RWPE1 (cell line): ENCODE measurements at places on chromosomes 7 and 10.

DNA sequence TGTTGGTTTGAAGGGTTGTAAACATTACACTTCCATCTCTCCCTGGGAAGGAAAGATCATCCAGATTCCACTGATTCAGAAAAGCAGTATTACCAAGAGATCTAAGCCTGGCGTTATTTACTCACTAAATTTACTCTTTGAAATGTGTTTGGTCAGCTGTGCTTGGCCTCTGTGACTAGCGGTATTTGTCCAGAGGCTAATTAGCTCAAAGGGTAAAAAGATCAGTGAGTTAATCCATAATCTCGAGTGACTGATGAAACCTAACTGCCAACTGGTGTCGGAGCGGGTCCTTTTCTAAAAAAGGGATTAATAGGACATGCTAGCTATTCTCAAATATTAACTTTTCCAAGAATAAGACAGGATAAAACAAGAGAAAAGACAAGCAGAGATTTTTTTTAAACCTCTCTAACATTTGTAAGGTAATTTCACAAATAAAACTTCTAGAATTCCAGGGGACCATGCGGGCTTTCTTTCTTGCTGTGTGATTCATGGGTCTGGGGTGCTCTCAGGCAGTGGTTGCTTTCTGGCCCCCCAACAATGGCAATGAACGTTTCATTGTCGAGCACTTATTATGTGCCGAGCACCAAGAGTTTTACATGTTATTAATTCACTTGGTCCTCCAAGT lies 247.3 kb upstream of the AOAH start:
- DNase-seq: no peak

- no peak for DNase-seq
These were observed 153.7 kb downstream of the SH2D4B start for GRCh38 chr10:80691441-80691840.

- no peak for DNase-seq
These were observed 305.4 kb downstream of the SDK1 start for GRCh38 chr7:3606436-3606835.

GRCh38 chr10:27470885-27471284 lies 33.2 kb upstream of the RAB18 start:
- no peak for DNase-seq

- DNase-seq: no peak
These were observed 97.6 kb downstream of the CCNY start for GRCh38 chr10:35433851-35434426.

- DNase-seq: no peak
These were observed 101.0 kb downstream of the GSAP start for GRCh38 chr7:77315182-77315591.

DNA sequence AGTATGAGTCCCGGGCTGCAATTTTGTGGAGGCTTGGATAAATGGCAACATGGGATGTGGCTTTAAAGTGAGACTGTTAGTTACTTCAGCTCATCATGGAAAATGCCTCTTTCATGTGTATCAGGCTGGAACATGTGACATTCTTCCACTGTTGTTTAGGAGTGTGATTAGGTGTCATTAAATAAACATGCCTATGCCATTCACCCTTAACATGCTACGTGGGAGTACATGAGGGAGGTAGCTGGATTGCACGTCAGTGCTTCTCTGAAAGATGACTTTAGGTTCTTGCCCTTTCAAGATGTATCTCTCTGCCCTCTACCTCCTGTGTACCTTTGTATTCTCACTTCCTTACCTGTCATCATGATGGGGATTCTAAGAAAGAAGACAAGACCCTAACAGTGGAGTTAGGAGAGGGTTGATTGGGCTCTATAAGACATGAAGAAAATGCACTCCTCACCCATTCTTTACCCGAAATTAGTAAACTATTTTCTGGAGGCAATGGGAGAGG lies 8.9 kb downstream of the AKR1E2 start:
- no peak for DNase-seq

DNA sequence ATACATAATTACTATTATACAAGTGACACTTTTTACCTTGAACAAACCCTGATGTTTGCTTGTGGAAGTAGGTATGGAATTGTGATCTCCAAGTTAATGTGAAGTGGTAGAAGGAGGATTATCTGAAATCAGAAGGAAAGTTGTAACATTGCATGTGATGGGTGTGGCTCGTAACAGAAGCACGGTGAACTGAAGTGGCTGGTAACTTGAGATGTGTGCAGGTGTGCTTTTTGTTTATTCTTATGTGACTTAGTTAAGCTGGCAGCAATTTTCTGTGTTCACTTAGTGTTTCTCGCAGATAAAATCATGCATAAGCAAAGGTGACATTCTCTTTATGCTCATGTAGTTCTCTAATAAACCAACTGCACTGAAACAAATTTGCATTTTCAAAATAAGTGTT lies 82.3 kb downstream of the ZEB1 start:
- no peak for DNase-seq

GRCh38 chr10:132899751-132900065 lies 42.7 kb downstream of the CFAP46 start:
- DNase-seq: no peak

DNA sequence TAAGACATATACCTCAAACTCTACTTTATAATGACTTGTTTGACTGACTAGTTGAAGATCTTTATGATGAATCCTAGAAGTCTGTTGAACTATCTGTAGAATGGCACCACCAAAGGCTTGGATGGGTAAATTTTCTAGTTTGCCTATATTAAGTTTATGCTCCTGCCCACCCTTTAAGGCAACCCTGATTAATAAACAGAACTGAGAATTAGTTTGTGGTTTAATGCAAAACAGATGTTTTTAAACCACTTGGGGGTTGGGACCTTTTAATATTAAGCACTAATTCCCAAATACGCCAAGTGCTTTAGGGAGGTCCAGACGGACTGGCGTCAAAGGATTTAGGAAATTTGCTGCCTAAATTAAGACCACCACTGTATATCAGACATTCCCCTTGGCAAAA lies 20.5 kb downstream of the SMNDC1 start:
- no peak for DNase-seq

GRCh38 chr7:150372271-150373048 lies 3.8 kb downstream of the REPIN1 start:
- no peak for DNase-seq

- DNase-seq: no peak
These were observed 25.4 kb downstream of the ANKRD61 start for GRCh38 chr7:6056616-6057015.

- DNase-seq: no peak
These were observed 4.0 kb upstream of the PDGFA start for GRCh38 chr7:523347-524336.

GRCh38 chr10:112345202-112345601 lies 28.7 kb upstream of the ACSL5 start:
- no peak for DNase-seq

GRCh38 chr10:76126607-76127527 lies 695.4 kb downstream of the LRMDA start:
- DNase-seq: no peak

GRCh38 chr10:112230325-112230988 lies 46.9 kb upstream of the GPAM start:
- DNase-seq: no peak

GRCh38 chr7:12222889-12223579 lies 11.9 kb downstream of the TMEM106B start:
- DNase-seq: no peak

GRCh38 chr7:45882465-45882810 lies 5.8 kb upstream of the IGFBP1 start:
- DNase-seq: no peak

GRCh38 chr7:30936650-30937245 lies 25.1 kb downstream of the AQP1 start:
- no peak for DNase-seq

DNA sequence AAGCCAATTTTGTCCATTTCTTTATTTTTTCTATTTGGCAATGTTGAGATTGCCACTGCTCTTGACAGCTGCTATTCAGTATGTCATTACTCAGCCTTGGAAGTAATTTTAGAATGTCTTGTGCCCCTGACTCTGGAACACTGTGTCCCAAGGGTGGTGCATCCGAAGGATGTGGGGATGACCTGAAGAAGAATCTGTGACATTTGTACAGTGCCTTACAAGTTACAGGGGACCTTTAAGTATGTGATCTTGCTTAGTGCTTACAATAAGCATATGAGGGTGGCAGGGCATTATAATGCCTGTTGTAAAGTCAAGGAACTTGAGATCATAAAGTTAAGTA lies 239.5 kb downstream of the REEP3 start:
- no peak for DNase-seq

DNA sequence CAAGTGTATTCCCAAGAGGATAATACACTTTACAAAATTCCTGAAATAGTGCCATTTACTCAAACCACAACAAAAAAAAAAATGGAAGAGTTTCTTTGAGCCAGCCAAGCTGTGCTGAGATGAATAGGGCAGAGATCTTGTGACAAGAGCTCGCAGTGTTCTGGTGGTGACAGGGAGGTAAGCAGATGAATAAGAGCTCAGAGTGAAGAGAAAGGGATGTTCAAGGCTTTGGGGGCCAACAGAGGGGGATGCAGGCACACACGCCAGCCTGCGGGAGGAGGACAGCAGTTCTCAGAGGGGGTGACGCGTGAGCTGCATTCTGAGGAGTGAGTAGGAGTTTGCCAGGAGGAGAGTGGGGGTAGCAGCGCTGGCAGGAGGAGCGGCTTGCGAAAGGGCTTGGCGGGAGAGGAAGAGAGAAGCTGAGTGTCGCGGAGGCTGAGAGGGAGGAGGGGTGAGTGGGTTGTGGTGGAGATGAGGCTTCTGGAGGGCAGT lies 194.4 kb upstream of the IMMP2L start:
- DNase-seq: no peak

GRCh38 chr7:142337054-142338001 lies 79.5 kb upstream of the PRSS58 start:
- no peak for DNase-seq

GRCh38 chr7:139673230-139673629 lies 104.6 kb downstream of the HIPK2 start:
- no peak for DNase-seq

- DNase-seq: no peak
These were observed 28.9 kb downstream of the PON1 start for GRCh38 chr7:95295397-95295796.

GRCh38 chr10:125531465-125531864 lies 151.5 kb downstream of the TEX36 start:
- DNase-seq: no peak

DNA sequence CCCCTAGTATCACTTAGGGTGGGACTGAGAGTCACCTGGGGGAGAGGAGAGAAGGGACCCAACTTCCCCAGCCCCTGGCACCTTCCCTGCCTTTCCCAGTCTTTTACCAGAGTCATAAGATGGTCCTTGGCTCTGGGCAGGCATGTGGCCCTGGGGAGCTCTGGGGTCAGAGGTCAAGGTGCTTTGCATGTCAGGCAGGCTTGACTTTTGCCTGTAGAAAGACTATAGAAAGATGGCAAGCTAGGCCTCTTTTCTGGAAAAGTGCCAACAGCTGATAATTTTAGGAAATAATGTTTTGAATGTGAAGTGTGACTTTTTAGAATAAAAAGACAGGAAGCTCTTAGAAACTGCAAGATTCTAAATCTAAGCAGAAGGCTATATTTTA lies 67.5 kb downstream of the MKI67 start:
- no peak for DNase-seq

DNA sequence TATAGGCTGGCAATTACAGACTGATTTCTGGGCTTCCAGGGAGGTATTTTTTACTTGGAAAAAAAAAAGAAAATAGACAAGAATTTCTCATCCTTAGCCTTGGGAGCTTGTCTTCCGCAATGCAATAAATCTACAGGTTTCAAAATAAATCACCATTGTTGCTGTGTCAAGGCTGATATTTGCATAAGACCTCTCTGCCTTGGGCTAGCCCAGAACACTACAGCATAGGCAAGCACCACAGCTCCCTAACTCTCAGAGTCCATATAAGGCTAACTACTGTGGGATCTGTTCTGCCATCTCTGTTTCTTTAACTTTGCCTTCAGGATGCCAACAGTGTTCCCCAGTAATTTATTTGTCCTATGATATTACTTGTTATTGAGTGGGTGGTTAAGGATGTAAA lies 64.4 kb downstream of the ZWINT start:
- DNase-seq: no peak

- DNase-seq: no peak
These were observed 49.1 kb upstream of the GSAP start for GRCh38 chr7:77465256-77465655.

DNA sequence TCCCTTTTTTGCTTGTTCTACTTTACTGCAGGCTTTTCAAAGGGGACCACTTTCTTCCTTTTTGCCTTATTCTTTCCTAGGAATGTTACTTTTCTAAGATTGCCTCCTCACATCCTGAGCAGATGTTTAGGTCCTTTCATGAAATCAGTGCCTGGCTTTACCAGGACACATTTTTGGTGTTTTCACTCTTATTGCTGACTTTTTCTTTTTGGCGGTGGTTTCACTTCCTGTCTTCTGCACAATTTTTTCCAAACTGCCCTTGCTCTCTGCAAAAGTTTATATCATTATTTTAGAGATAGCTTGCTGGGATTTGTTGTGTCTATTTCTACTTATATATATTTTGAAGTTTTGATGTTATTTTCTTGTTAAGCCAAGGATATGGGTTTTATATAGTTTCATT lies 332.2 kb upstream of the MTPN start:
- DNase-seq: no peak
